ENCODE measurements at places on chromosomes 4 and X.

GRCh38 chrX:1743105-1743504 is 128.2 kb downstream of the ASMT start:
- DNase-seq: no peak

GRCh38 chr4:47463235-47463956 is at the start of gene COMMD8:
TSS of gene COMMD8 (minus strand) at chr4:47463702. CDS start at chr4:47463651, 51 bp downstream.
- DNase-seq: peak; percentile 97

DNA sequence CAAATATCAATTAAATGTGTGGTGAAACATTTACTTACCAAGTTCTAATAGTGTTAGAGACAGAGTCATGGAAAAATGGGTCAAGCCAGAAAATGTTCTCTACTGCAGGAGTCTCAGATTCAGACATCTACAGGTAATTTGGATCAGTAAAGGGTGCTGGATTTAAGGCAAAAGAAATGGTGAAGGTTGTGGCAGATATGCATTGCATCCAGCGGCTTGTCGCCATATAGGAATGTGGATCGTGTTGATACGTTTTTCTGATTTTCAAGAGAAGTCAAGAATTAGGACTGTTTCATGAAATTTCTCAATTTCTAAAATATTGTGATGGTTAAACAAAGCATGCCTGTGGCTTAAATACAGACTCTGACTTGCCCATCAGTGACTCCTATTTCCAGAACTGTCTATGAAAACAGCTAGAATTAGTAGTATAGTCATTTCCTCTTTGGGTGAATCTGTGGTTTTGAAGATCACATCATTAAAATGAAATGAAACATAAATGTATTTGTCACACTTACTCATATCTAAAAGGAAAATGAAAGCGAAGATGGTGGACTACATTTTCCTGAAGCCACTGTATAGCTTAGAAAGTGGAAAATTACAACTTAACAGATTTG is 110.1 kb upstream of the VEGFC start:
- peak; percentile 69 for DNase-seq

GRCh38 chr4:66123190-66123589 is 452.9 kb upstream of the EPHA5 start:
- no peak for DNase-seq

DNA sequence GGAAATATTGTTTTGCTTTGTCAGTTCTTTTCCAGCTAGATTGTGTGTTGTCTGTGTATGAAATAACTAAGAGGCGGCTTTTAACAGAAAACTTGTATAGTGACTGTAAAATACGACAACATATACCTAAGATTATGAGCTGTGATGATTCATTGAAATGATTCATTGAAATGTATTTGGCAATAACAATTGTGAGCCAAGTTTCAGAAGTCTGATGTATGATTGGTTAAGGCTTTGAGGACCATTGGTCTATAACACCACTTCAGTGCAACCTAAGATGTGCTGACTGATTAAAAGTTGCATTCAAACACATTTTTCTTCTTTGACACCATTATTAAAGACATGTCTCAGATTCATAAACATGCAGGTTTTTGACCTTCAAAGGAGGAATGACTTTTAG is 76.6 kb downstream of the PTPN13 start:
- DNase-seq: peak; percentile 49

GRCh38 chrX:131827935-131828334 is 195.2 kb upstream of the STK26 start:
- no peak for DNase-seq

- peak; percentile 18 for DNase-seq
Observed at GRCh38 chr4:68272860-68273259, 27.4 kb upstream of the TMPRSS11B start.

- no peak for DNase-seq
Observed at GRCh38 chrX:24480400-24480865, 15.3 kb downstream of the PDK3 start.

DNA sequence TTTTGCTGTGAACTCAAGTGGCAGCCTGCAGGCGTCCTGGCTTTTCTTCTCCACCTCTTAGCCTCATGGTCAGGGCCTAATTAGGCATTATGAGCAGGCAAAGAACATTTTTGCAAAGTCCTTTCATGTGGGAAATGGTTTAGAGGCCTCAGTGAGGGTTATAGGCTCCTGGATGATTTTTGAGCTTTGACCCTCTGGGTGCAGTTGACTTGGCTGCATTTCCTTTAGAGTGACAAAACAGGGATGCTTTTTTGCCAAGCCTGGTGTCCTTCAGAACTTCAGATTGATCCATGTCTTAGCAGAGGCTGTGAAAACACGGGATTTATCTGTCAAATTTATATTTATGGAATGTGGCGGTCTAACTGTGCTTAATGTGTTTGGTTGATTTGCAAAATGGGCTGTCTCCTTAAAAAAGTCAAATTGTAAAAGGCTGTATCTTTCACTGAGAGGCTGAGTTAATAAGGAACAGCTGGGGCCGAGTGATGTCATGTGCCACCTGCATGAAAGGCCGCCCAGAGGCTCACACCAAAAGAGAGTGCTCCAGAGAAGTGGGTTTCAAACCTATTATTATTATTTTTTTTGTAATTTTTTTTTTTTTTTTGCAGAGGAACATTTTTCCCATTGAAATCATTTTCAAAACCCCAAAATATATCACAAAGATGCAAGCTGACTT is 192.2 kb upstream of the ARX start:
- no peak for DNase-seq

GRCh38 chr4:8039853-8040252 is 100.2 kb upstream of the AFAP1 start:
- no peak for DNase-seq

DNA sequence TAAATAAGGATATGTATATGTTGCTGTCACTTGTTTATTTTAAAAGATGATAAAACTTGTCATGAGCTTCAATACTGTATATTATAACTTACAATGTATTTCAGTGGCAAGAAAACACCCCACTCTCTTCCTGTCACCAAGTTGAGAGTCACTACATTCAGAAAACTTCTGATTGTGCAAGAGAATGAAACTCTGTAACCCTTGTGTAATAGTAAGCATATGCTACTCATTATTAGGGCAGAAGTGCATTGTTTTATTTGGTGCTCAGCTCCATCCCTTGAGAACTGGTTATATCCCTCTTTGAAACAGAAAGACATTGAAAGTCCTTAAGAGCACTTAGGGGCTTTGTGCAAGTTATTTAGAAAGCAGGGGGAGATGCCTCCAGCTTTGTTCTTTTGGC is 594.5 kb downstream of the ARAP2 start:
- no peak for DNase-seq

- no peak for DNase-seq
Observed at GRCh38 chrX:71182871-71183270, 38.2 kb downstream of the NLGN3 start.

DNA sequence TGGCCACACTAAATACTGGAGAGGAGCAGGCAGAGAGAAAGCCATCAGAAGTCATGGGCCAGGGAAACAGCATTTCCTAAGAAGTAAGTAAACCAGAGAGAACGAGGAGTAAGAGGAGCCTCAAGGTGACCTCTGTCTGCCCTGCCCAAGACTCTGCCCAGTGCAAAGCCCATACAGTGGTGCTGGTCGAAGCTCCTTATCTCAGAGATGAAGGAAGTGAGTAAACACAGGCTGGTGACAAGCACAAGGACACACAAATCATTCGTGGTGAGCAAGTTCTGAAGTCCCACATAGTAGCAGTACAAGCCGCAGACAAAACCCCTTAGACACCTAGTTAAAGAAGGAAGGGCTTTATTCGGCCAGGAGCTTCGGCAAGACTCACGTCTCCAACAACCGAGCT is 62.7 kb downstream of the DCTD start:
- DNase-seq: no peak

- no peak for DNase-seq
Observed at GRCh38 chr4:67894659-67895058, 10.9 kb upstream of the TMPRSS11D start.

DNA sequence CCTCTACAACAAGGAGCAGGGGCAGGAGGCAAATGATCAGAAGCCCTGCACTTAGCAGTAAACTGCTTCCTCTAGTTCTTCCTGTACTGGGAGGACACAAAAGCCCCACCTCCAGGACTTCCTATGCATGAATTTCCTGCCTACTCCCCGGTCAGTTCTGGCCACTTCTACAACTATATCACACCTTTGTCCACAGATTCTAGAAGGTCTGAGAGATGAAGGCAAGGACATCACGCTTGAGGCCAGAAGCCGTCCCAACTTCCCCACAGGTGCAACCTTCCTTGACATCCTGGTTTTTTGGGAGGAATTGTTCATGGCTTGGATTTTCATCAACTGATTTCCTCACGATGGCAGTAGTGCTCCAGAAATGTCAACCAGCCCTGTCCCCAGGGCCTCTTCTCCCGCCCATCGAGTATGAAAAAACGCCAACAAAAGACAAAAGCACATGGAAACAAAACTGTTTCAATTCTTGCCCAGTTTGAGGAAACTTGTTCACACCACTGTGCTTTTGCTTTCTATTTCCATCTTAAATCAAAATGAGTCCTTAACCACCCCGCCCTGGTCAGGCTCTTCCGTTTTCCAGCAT is 206.5 kb upstream of the STK26 start:
- DNase-seq: peak; percentile 69

DNA sequence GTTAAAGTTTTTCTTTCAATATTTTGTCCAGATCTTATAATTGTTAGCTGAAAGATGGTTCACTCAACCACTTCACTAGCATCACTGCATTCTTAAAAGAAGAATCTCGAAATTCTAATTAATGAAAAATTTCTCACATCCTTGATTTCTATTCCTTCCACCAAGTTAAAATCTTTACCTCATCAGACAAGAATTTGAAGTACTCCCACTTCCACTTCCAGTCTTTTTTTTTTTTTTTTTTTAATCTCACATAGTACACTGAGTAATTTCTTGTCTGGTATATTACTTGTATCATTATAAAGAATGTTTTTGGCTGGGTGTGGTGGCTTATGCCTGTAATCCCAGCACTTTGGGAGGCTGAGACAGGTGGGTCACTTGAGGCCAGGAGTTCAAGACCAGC is 73.2 kb downstream of the FBXW7 start:
- peak; percentile 53 for DNase-seq

GRCh38 chrX:134999469-134999868 is 8.7 kb downstream of the SMIM10 start:
- peak; percentile 43 for DNase-seq

DNA sequence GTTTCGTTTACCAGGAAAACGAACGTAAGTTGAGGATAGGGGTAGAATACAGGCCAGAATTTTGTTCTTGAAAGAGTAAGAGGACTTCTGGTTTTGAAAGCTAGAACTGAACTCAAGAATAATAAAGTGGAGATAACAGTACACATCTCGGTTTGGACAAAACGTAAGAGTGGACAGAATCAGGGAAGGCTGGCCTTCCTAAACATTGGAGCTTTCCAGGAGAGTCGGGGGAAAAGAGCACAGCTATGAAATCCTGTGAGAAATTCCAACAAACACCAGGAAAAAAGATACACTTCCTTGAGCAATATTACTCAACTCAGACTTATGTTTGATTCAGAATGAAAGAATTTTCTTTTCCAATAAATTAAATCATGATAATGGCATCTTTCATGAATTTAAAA is 1.2 kb downstream of the CTSO start:
- peak; percentile 41 for DNase-seq

DNA sequence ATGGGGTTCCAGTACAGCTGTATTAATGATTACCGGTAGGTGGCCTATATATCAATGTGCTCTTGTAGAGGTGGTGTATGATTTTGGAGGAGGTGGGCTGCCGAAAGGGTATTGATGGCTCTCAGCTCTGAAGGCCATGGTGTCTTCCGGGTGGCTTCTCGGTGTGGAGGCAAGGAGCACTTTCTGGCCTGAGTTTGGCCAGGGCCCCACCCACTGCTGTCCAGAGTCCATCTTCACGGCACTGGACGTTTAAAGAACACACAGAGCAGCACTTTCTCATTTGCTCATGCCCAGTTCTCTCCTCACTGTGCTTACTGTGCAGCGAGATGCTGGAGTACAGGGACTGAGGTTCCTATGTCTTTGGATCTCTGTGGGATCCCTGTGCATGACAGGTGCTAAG is 16.1 kb downstream of the BST1 start:
- no peak for DNase-seq

DNA sequence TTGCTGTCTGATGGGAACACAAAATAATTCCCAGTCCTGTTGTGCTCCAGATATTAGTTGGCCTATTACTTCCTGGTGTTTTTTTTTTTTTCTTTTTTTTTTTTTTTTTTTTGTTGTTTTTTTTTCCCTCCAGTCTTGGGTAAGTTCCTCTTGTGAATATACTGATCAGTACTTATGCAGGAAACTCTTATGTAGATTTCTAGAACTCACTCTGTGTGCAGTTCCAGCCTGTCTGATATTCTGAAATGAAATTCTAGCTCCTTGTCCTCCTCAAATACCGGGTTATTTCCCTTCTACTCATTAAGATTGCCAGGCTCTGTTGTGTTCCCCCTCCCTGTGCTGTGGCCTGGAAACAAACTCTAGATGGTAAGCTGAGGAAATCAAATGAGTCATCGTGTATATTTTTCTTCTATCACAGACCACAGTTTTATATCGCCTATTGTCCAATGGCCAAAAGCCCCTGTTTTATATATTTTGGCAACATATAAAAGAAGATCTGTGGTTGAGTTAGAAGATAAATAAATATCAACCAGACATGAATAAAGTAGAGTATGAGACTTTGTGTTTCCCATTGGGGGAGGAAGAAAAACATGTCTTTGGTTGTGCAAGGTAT is 124.3 kb upstream of the UGT8 start:
- no peak for DNase-seq

DNA sequence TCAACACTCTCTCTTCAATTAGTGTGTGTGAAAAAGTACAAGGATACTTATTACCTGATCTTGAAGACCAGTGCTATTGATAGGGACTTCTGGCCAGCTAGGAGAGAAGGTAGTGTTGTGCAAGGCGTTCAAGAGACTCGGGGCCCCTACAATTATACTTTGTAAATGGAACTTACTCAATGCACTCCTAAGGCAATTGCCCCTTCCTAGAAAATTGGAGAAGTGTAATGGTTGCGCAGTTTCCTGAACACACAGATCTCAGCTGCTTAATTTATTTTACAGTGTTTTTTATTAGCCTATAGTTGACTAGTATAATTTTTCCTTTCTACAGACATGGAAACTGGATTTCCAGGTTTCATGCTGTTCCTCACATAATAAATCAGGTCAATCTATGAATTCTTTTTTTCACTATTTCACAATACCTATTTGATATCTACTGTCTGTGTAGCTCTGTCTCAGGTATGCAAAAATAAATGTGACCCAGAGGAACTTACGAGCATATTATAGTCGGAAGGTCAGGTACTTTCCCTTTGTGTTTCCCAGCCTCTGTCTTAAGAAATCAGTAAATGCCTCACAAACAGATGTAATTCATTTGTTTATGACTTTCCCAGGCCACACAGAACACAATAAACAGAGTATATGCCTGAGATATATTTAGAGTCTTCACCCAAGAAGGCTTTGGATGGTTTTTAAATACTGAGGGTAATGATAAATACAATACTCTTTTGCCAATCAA is 89.1 kb upstream of the TET2 start:
- no peak for DNase-seq

- no peak for DNase-seq
Observed at GRCh38 chr4:143055997-143056396, 128.7 kb upstream of the USP38 start.

- no peak for DNase-seq
Observed at GRCh38 chrX:40022421-40022820, 75.3 kb downstream of the BCOR start.

GRCh38 chr4:79331126-79331876 is 5.4 kb upstream of the NAA11 start:
- DNase-seq: no peak

Measured in GM03348 (cell line).